Central memory CD8-positive, alpha-beta T cell (primary cell): ENCODE measurements at places on chromosomes 6 and 20.

DNA sequence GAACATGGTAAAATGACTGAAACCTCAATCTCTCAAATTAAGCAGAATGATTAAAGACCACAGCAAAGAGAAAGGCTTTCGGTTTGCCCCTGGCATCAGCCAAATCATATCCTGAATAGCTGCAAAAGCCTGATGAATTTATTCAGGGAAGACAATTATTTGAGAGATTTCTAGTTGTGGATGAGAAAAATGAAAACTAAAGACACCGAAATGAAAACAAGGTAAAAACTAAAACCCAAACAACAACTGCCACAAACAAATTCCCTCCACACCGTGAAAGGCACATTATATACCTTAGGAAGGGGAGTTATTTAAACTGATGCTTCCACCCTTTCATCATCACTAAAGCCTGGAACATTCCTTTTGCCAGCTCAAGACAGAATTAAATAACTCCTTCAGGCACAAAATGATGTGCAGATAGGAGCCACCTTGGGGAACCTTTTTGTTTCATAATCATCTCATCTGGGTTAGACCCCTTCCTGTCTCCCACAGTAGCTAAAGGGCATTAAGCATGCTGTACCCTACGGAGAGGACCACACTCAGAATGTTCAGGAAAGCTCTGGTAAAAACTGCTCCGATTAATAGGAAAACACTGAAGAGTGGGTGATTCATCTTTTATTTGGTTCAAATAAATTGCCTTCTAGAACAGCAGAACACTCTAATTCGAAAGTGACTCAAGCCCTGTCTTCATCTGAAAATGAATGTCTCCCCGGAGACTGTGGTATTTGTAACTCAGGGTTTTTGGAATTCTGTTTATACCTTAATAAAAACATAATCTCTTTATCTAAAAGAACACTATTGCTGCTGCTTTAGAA is 9.1 kb upstream of the ANKRD60 start:
- DNase-seq = no peak

- no peak for DNase-seq
These were observed 17.7 kb upstream of the PARD6B start for GRCh38 chr20:50713657-50714101.

GRCh38 chr6:147891671-147892070 is 383.2 kb downstream of the SAMD5 start:
- no peak for DNase-seq

- no peak for DNase-seq
These were observed 52.8 kb upstream of the UST start for GRCh38 chr6:148693882-148694484.

- no peak for DNase-seq
These were observed 76.1 kb downstream of the IRF4 start for GRCh38 chr6:467671-468082.

DNA sequence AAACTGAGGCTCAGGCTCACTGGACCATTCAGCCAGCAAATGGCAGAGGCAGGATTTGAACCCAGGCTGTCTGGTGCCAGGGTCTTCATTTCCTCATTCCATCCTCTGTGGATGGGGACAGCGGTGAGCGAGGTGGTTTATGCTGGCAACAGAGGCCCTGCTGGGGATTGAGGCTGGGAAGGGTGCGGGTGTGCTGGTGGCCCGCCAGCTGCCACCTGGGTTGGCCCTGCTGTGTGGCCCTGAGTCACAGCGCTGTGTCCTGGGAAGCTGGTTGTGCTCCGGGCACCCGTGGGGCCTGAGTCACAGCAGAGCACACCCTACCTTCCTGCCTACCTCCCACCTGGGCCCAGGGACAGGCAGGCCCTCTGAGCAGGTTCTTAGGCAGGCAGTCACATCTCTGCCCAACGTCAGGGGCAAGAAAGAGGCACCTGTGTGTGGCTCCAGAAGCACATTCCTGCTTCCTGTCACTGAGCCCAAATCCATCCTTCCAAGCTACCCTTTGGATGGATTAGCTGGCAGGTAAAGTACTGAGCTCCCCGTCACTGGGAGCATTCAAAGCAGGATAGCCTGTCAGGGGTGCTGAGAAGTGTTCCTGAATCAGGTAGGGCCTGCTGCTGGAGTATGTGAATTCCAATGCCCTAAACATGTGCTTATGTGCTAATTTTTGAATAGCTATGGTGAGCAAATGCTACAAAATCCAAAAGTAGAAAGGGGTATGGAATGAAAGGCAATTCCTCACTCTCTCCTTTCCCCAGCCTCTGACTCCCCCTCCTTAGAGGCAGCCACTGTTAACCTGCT is 53.9 kb downstream of the CEBPB start:
- DNase-seq = no peak
